ENCODE measurements at places on chromosomes 2 and 18.

- DNase-seq, result no peak
Measured at GRCh38 chr2:10400978-10401951, 46.9 kb downstream of the ODC1 start.

- DNase-seq, result no peak
Measured at GRCh38 chr2:202339071-202339870, 36.9 kb upstream of the BMPR2 start.

GRCh38 chr2:146665800-146666199 lies 1179.0 kb upstream of the ACVR2A start:
- DNase-seq, result no peak

- no peak for DNase-seq
Measured at GRCh38 chr2:108304975-108305374, 16.3 kb downstream of the SULT1C2 start.

GRCh38 chr2:223251656-223252229 lies 199.8 kb downstream of the KCNE4 start:
- no peak for DNase-seq

DNA sequence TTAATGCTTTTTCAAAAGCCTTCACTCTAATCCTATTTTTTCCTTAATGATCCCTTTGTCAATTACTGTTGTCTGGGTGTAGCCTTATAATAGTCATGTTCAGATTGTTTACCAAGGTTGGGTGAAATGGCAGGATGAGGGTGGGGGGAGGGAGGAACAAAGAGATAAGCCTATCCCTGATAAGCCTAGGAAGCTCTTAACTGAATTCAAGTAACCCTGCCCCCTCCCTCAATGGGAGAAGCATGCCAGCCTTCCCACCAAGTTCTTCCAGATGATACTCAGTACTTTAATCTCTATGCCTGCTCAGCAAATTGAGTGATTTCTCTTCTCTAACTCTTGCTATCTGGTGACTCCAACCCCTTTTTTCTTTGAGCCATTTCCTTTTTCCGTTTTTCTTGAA lies 180.3 kb upstream of the ETAA1 start:
- DNase-seq, result no peak

DNA sequence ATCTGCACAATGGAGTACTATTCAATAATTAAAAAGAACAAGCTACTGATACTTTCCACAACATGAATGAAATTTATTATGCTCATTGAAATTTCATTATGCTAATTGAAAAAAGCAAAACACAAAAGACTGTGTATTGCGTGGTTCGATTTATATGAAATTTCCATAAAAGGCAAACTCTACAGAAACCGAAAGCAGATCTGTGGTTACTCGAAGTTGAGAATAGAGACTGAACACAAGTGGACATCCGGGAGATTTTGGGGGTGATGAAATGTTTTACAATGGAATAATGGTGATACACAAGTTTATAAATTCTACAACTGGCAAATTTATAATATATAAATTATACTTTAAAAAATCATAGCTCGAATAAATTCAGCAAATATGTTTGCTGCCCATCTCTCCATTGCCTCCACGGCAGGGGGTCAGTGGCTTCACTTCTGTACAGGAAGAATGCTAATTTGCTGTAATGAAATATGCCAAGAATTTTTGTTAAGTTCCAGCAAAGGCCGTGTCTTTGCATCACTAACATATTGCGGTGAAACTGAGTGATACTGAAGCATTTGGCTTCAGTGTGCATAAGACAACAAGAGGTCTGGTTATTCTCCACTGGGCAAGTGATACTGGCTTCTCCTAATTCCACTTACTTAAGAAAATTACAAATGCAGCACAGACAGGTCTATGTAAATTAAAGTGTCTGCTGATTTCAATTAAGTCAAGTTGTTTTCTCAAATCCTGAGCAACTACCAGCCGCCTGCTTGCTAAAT lies 96.7 kb downstream of the TMEM163 start:
- no peak for DNase-seq
